ENCODE measurements at places on chromosomes 1 and 21.

GRCh38 chr1:39076127-39076798, 50.1 kb downstream of the NDUFS5 start:
- no peak for DNase-seq

- DNase-seq: no peak
Observed at GRCh38 chr1:77757603-77758002, 2.0 kb downstream of the USP33 start.

- DNase-seq: no peak
Observed at GRCh38 chr1:17689011-17689410, 66.1 kb upstream of the ACTL8 start.

- no peak for DNase-seq
Observed at GRCh38 chr1:10910681-10911489, 101.6 kb upstream of the TARDBP start.

DNA sequence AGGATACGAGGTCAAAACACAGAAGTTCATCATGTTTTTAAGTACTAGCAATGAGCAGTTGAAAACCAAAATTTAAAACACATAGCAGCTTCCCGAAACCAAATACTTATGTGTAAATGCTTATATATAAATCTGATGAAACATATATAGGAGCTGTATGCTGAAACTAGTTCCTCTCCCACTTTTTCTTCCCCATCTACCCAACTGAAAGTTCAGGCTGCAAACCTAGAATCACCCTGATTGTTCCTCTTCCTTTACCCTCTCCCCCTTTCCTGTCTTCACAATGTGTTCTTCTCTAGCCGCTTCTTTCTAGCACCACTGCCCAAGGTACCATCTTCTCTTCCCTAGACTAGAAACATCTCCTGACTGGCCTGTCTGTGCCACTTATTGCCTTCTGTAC, 90.6 kb downstream of the ST3GAL3 start:
- no peak for DNase-seq

- peak; percentile 18 for DNase-seq
Observed at GRCh38 chr1:223670458-223671159, 5.1 kb upstream of the CAPN8 start.

- DNase-seq: no peak
Observed at GRCh38 chr21:38257667-38258066, 876 bp downstream of the KCNJ15 start.

- DNase-seq: no peak
Observed at GRCh38 chr1:53927376-53927881, 18.1 kb downstream of the IFT25 start.

DNA sequence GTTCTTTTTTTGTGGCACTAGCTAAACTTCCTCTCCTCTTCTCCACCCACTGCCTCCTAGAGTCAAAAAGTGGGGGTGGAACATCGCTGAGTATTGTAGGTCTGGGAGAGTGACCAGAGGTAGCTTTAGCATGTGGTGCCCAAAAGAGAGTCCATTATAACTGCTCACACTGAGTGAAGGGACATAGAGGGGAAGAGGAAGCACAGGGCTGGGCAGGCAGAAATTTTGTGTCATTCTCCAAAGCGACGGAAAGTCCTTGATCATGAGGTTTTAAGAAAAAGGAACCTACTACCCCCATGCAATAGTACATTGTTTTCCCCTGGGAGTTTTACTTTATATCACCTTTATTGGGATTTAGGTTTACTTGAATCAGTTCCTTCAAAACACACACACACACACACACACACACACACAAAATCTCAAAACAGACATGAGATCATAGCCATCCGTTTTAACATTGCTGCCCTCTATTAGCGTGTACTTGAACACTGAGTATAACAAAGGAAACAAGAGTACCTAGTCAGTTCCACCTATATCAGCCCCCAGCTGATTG, 4.1 kb downstream of the CD84 start:
- DNase-seq: no peak

DNA sequence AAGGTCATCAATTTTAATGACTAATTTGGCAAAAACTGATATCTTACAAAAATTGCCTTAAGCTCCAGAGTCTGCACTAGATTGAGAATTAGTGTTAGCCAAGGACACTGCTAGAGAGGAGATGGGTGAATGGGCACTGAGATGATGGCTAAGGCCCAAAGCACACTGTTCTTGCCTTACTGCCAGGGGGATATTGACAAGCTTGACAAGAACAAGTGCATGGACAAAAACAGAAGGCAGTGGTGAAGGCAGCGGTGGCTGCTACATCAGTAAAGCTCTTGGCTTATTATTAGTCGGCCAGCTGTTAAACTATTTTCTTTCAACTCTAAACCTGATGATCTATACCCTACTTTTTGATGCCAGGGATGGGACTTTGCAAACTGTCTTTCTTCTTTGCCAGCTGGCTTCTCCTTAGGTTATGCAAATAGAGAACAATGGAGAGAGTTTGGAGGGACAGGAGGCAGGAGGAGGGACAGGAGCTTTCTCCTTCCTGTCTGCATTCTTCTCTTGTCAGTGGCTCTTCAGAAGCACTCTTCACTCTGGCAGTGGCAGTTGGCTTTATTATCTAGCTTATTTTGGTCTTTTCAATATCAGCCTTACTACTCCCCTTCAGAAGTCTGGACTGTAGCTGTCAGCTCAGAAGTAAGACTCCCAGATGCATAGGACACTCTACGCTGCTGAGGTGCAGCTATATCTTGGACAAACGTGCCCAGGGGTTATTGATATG, 853.5 kb upstream of the TMPRSS15 start:
- no peak for DNase-seq

- no peak for DNase-seq
Observed at GRCh38 chr1:85705940-85706339, 2.3 kb downstream of the ZNHIT6 start.

- no peak for DNase-seq
Observed at GRCh38 chr1:160129046-160129445, 13.5 kb downstream of the ATP1A2 start.

GRCh38 chr1:118627435-118627834, 360.7 kb downstream of the TBX15 start:
- no peak for DNase-seq

DNA sequence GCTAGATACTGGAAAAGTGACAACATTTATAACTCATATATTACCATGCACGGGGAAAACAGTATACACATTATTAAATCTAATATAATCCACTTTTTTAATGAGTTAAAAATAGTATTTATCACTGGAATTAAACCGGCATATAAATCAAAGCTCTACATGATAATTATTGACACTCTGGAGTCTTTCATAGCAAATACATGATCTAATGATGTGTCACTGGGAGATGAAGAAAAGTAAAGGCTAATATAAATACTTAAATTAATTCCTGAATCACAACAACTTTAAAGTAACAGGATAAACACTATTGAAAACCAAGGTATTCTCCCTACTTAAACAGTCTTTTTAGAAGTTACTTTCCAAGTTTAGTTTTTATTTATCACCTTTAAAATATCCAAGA, 52.4 kb upstream of the ASPM start:
- no peak for DNase-seq

GRCh38 chr1:79655876-79656275, 649.3 kb upstream of the ADGRL4 start:
- no peak for DNase-seq

DNA sequence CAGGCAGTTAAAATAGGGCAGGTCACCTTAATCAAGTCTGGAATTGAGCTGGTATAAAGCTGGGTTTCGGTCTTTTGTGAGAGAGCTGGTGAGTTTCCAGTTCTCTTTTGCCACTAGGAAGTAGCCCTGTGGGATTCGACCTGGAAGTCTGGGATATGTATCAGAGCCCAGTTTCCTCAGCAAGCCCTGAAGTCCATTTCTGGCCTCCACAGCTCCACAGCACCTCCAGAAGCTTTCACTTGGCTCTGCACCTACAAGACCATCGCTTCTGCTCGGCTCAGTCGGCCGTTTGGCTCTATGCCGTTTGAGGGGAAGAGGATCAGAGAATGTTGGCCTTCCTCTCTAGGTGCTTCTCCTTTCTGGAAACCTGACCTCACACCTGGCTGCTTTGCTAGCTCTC, 148.0 kb downstream of the GALNT2 start:
- DNase-seq: no peak

- DNase-seq: peak; percentile 16
Observed at GRCh38 chr21:29145354-29145782, 14.9 kb downstream of the MAP3K7CL start.

- no peak for DNase-seq
Observed at GRCh38 chr1:65108025-65108642, 39.9 kb upstream of the AK4 start.

DNA sequence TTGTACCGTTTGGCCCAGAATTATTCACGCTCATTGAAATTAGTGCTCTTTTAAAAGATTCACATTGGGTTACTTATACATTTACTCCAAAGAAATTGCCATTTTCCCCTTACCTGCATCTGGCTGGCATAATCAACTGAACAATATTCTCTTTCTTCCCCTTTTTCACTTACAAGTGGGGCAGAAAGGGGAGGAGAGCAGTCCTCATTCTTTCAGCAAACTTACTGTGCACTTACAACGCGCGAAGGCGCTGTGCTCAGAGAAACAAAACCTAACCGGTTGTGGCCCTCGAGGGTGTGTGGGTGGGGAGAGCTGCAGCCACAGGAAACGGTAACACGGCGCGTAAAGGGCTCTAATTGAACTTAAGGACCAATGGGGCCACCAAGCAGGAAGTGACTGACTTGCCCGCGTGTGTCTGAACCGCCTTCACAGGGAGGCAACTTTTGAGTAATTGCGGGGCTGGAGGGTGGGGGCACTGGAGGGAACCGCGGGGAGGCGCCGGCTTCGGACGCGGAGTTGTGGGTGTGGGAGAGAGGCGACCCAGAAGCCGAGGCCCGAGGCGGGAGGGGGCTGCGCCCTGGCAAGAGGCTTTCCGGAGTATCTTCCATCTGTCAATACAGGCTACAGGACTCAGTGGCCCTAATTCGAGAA, 693 bp upstream of the PNRC2 start:
- DNase-seq: peak; percentile 96

DNA sequence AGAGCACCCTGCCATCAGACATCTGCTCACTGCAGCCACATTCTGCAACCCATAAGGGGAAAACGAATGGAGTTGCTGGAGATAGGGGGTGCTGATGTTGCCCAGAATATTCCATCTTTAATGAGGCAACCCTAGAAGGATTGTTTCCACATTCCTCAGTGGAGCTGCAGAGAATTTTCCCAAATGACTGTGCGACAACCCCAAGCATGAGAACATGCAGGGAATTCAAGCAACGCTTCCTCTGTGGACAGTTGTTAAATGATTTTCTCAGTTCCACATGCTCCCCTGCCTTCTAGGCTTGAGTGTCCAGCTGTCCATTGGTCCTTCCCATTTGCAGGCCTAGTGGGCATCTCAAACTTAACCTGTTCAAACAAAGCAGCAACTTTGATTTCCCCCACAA, 20.5 kb upstream of the UBL4B start:
- no peak for DNase-seq

GRCh38 chr21:15999741-16000140, 270.0 kb downstream of the USP25 start:
- DNase-seq: no peak

- DNase-seq: no peak
Observed at GRCh38 chr1:107990606-107991005, 25.6 kb upstream of the VAV3 start.

DNA sequence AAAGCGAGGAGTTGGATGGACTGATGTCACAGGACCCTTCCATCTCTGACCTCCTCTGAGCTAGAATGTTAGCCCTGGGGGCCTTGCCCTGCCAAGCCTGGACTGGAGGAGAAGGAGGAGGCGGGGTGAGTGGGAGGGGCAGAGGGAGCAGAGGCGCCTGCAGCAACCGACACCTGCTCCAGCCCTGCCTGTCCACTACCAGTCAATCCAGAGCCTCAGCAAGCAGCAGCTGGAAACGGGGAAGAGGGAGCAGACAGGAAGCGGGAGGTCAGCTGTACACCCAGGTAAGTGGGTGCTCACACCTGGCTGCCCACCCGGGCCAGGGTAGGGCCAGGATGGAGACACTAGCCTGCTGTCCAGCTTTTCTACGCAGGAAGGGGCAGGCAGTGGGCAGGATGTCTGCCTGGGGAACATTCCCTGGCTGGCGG, at the start of gene IGFN1:
Gene IGFN1, plus strand, starts transcription at position 201 of the 428 bp plus-strand sequence. CDS start 2,470 bp downstream, outside the sequence.
- no peak for DNase-seq

GRCh38 chr1:209708297-209708696, 3.7 kb downstream of the HSD11B1 start:
- DNase-seq: no peak

DNA sequence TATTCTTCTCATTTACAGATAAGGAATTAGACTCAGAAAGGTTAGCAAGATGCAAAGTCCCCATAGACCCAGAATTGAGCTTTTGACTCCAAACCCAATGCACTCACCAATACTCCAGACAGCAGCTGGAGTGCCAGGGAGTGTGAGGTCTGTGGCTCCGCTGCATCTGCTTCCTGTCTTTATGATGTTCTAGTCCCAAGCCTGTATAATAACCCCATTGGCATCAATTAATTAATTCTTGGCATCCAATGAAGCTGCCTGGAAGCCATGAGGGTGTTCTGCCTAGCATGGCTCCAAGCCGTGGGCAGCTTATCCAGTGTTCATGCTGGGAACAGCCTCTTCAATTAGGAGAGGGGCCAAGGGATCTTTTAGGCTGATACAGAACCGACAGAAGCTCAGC, 188.7 kb downstream of the GIPC2 start:
- no peak for DNase-seq

GRCh38 chr1:178037510-178038253, 56.2 kb upstream of the RASAL2 start:
- no peak for DNase-seq

DNA sequence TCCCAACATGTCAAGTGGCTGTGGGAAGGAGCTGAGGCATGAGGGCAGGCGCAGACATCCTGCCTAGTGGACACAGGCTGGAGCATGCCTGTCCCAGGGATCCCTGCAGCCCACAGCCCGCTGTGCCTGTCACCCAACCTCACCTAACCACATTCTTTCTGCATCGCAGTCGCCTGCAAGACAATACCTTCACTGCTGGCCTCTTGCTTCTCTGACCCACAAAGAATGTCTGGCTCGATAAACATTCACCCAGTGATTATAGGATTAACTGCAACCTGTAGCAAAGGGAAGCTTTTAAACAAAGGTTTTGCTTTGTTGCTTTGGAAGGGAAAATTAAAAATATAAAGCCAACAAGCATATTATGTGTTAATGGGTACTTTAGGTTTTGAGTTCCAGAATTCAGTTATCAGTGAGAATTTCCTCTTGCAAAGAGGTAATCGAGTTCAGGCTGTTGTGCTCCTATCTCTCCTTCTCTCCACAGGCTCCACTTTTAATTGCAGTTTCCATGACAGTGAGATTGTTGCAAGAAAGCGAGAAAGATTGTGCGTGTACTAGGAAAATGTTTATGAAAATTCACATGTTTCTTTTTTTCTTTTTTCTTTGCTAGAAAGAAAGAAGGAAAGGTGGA, 40.0 kb upstream of the ZNF648 start:
- no peak for DNase-seq

DNA sequence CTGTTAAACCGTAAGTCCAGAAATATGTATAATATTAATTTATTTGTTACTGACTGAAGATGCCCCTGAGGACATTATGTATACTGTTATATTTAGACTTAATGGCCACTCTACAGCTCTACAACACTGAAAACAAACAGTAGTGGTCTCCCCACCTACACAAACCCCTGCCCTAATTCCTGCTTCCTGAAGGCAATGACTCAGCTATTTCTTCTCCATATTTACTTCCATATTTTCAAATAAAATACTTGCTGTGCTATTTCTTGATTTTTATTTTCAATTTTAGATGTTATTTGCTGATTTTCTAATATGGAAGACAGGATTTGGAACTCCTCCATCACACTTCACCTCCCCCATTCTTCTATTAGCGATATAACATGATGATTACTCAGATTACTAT, 97.6 kb downstream of the PCNX2 start:
- DNase-seq: no peak

Data from activated CD4-positive, alpha-beta T cell treated with anti-CD3 and anti-CD28 coated beads, Interleukin-2, amount 10 ng/mL, durations not matched to agents 7 days and 5 days (primary cell).